ENCODE measurements at places on chromosomes 5 and 9.

DNA sequence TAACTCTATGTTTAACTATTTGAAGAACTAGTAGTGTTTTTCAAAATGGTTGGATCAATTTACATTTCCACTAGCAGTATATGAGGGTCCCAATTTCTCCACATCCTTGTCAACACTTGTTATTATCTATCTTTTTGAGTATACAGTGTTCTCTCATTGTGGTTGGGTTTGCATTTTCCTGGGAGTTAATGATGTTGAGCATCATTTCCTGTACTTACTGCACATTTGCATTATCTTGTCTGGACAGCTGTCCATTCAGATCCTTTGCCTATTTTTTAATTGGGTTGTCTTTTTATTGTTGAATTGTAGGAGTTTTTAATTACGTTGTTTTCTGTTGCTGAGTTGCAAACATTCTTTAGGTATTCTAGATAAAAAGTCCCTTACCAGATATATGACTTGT is 103.4 kb upstream of the LRRTM2 start:
- DNase-seq = no peak

DNA sequence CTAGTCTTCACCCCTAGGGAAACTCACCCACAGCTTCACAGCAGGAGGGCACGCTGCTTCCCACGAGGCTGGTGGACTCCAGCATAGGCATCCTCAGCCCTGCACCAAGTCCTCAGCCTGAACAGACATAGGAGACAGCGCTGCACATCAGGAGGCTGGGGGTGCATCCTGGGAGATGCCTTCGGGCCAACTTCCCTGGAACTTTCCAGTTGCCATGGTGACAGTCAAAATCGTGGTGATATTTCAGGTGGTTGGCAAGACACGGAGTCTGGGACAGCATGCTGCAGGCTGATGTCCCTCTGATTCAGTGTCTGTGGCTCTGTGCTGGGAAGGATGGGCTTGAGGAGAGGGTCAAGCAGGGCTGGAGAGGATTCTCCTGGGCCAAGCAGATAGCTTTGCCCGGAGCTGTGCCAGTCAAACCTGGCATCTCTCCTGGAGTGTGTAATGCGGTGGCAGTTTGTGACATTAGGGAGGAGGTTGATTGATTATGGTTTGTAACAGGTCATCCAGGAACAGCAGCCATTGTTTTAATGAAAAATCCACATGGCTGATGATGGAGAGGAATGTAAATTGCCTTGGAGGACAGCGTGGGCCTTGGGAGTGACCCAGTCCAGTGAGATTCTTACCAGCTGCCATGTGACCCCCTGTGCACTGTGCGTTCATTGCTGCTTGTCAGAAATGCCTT is 35.6 kb upstream of the SEMA4D start:
- no peak for DNase-seq

- DNase-seq = no peak
Observed at GRCh38 chr9:76395381-76395780, 1.2 kb upstream of the RFK start.

GRCh38 chr5:157359356-157360055 is 93.6 kb downstream of the CYFIP2 start:
- DNase-seq = no peak

GRCh38 chr5:107257885-107258520 is 412.7 kb downstream of the EFNA5 start:
- no peak for DNase-seq

DNA sequence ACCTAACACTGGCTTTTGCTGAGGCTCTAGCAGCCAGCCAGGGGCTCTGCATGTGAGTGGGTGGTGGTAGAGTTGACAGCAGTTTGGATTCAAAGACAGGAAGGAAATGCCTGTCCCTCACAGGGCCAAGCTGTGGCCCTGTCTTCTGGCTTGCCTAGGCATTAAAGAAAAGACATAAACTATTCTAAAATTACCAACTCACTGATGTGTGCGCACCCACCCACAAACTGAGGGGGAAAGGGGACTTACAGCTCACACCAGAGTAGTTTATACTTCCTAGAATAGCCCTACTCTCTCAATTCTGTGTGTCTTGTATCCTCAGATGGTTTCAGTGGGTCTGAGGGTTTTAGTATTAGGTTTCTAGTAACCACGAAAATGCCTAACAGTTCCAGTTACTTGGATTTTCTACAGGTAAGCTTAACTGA is 18.3 kb upstream of the IL13 start:
- no peak for DNase-seq

- no peak for DNase-seq
Observed at GRCh38 chr9:107878462-107878861, 388.9 kb upstream of the KLF4 start.

DNA sequence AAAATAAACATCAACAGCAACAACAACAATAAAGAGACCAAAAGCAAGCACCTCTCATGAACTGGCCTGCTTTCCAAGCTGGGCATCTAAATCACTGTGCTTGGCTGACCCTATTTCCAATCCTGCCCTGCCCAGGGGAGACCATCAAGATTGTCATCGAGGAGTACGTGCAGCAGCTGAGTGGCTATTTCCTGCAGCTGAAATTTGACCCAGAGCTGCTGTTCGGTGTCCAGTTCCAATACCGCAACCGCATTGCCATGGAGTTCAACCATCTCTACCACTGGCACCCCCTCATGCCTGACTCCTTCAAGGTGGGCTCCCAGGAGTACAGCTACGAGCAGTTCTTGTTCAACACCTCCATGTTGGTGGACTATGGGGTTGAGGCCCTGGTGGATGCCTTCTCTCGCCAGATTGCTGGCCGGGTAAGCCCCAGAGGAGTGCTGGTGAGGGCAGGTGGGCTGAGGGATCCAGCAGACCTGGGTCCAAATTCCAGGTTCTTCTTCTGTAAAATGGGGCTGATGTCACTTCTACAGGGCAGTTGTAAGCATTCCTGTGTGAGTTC is 15.6 kb downstream of the PTGS1 start:
- no peak for DNase-seq

GRCh38 chr5:132525299-132525724 is 18.0 kb downstream of the IL5 start:
- no peak for DNase-seq

GRCh38 chr9:1707291-1707690 is 307.9 kb upstream of the SMARCA2 start:
- DNase-seq = peak; percentile 27

GRCh38 chr5:147439254-147439653 is 70.6 kb downstream of the DPYSL3 start:
- no peak for DNase-seq

DNA sequence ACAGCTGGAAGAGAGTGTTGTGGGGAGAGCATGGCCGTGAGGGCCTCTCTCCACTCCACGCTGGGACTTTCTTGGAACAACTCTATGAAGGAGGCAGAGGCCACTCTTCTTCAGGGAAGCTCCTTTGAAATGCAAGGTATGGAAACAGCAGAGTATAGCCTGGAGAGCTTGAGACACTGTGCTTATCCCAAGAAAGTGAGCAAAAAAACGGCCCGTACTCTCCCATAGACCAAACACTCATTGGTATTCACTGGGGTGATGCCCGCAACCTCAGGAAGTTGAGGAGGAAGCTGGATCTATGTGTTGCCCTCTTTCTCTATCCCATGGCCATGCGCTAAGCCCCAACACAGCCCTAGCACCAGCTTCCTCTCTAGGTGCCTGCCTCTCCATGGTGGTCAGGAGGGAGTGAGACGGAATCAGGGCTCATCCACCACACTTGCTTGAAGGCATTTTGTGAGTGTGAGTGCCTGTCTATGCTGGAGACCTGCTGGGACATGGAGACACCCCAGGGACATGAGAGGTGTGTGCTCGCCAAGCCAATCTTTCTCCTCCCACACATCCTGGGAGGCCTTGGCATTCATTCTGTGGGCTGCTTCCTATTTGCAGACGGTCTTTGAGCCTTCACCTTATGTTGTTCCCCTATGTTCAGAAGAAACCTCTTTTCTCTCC is 616.6 kb downstream of the IRX1 start:
- DNase-seq = no peak

GRCh38 chr5:98041661-98042060 is 731.8 kb upstream of the RGMB start:
- DNase-seq = no peak

- DNase-seq = no peak
Observed at GRCh38 chr9:81789721-81790120, 100.4 kb upstream of the TLE1 start.

DNA sequence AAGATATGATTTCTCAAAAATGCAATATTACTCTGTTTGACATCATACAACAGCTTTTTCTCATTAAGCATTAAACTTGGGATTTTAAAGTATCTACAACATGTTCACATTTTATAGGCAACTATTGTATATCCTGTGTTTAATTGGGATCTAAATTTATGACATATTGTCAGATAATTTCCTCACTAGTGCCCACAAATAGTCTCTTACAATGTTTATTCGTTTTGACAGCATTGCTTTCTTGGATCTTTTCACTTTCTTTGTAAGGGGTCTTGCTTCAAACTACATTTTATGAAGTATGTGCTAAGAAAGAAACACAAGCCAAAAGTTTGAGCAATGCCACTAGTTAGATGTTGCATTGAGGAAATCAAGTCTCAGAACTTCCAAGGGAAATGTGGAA is 285.1 kb downstream of the TMEM167A start:
- DNase-seq = no peak

DNA sequence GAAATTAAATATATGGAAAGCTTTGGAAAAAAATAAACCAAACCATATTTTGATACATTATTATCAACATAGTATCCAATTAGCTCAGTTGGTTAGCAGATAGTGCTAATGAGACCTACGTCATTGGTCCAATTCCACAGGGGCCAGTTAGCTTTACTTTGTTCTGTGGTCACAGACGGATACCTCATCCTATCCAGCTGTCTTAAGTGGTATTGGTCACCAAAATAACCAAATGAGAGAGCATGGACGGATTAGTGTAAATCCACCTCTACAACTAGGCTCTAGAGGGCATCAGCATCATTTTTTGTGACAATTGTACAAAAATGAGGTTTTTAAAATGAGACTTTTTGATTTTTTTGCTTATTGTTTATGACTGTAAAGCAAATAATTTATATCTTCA is 364.2 kb downstream of the KIAA0825 start:
- no peak for DNase-seq

DNA sequence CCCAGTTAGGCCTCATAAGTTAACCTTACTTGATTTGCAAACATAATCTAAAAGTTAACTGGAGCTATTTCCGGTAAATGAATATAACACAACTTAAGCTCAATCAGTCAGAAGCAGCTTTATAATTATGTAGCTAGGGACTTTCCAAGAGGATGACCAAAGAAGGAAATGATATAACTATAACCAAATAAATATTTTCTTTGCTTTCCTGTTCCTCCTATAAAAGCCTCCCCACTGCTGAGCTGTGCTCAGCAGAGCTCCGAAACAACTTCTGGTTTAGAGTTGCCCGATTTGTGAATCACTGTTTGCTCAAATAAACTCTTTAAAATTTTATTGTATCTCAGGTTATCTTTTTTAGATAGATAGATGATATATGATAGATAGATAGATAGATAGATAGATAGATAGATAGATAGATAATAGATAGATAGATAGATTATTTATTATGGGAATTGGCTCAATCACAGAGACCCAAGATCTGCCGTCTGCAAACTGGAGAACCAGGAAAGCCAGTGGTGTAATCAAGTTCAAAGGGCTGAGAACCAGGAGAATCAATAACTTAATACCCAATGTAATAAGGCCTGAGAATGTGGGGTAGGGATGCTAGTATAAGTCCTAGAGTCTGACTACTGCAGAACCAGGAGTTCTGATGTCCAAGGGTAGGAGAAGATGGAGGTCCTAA is 19.3 kb upstream of the TMEM161B start:
- no peak for DNase-seq

DNA sequence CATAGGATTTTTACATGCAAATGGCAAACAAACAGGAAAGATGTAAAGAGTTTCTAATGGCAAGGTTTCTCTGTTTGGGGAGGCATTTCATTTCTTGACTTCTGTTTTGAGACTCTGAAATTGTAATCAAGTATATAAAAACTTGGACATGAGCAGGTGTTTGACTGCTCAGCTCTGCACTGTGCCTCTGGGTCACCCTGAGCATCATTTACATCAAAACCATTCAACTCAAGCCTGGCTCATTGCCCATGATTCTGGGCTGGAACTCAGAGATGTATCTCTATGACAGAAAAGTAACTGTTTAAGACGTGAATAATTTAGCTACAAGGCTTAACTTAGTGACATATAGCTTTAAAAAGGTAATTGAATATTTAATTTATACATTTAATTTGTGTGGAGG is 1402.4 kb upstream of the NUDT12 start:
- no peak for DNase-seq

DNA sequence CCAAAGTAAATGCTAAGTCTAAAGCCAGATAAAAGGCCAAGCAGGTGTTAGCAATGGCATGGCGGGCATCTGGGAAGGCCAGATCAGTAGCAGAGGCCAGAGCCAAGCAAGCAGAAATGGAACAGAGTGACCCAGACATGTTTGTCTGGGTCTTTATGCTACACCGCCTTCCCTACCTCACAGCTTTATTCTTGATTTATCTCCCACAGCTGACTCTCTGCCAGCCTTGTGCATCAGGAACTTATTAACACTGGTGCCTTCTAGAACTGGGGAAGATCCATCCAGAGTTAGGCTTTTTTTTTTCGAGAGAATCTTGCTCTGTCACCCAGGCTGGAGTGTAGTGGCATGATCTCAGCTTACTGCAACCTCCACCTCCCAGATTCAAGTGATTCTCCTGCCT is 112.5 kb upstream of the SLC44A1 start:
- DNase-seq = no peak

GRCh38 chr5:68953875-68954617 is 139.8 kb upstream of the SLC30A5 start:
- DNase-seq = no peak

DNA sequence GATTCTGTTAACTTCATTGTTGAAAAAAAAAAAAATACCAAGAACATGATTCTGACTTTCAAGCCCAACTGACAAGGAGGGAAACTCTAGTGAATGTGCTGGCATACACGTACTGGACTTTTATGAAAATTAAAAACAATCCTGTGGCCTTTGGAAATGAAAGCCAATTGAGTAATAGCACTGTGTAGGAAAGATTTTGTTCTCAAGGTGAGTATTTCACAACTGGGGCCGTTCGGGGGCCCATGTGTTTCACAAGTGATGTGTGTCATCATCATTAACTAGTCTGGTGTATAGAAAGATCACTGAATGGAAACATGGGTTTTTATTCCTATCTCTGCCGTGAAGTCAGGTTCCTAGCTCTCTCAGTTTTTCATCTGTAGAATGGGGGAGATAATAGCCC is 605.0 kb upstream of the CLINT1 start:
- DNase-seq = no peak

DNA sequence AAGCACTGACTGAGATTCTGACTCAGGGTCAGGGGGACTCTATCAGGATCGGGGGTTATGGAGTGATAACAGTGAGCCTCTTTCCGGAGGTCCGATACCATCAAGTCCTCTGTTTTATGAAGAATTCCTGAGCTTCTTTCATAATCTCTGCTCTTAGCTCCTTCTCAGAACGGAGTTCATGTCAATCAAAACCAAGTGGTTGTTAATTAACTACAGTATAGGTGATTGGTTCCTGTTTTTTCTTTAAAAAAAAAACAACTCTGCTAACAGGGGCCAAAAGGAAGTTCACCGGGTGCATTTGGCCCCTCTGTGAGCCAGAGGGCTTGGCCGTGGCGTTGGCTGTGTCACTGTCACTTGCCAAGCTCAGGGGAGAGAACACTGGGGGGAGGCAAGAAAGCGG is 4.0 kb downstream of the GFI1B start:
- no peak for DNase-seq

- DNase-seq = no peak
Observed at GRCh38 chr5:74889523-74890105, 23.4 kb upstream of the FAM169A start.

- no peak for DNase-seq
Observed at GRCh38 chr9:7055171-7055903, 297.6 kb downstream of the KDM4C start.

Measured in NCI-H1694 (cell line).